Stimulated activated CD4-positive, alpha-beta T cell treated with anti-CD3 and anti-CD28 coated beads, Interleukin-1b, Interleukin-23, amount 100 ng/mL, for 1 hour (primary cell): ENCODE measurements at places on chromosomes 3 and 15.

DNA sequence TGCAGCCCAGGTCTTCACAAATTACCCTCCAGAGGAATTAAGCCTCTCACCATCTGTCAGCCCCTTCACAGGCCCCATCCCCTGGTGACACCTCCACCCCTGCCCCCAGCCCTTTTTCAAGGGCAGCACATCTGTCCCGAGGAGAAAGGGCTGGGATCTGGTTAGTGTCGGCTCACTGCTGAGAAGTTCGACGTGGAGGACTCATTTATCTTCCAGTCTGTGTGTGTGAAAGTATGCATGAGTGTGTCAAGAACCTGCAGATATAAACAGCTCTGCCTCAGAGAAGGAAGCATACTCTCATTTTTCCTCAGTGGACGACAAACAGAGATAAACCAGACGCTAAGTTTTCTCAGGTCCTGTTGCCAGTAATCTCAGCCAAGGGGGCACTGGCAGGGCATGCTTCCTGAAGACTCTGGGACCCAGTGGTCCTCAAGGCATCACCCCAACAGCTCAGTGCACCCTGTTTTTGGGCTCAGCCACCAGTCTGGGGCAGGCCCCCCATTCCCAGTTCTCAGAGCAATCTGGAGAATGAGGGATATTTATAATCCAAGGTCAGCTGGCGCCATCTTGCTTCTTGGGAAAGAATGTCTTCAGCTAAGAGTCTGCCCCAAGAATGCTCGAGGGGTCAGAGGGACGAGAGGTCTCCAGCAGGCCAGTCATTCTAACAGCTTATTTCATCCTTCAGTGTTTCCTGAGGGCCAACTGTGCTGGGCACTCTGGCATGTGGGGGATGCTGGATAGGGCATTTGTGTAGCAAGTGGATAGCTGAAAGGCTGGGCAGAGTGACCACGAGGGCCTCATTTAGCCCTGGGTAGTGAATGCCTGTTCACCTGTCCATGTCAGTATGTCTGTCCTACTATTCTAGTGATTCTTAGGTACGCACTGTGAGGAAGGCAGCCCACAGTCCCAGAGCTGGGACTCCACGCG is 73.6 kb downstream of the ADCY5 start:
- no peak for DNase-seq

- DNase-seq = no peak
Measured at GRCh38 chr3:191492601-191493000, 31.6 kb downstream of the PYDC2 start.

DNA sequence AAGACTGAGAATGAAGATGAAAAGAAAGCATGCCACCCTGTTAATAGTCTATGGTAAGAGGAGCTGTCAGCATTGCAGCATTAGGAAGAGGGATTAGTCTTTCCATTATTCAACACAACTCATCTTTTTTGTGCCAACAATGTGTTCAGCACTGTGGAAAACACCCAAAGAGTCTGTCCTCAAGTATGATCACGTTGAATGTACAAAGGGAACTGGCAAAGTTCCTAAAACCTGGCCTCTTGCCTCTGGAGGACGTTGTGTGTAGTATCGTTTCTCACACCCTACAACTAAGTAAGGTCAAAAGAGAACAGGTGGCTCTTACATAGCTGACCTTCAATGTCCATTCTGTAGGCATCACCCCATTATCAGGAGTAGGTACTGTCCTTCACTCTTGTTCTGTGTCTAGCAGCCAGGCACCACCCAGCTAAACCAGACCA is 147.9 kb upstream of the THBS1 start:
- no peak for DNase-seq

GRCh38 chr3:56347219-56347871 is 120.9 kb downstream of the ERC2 start:
- no peak for DNase-seq

DNA sequence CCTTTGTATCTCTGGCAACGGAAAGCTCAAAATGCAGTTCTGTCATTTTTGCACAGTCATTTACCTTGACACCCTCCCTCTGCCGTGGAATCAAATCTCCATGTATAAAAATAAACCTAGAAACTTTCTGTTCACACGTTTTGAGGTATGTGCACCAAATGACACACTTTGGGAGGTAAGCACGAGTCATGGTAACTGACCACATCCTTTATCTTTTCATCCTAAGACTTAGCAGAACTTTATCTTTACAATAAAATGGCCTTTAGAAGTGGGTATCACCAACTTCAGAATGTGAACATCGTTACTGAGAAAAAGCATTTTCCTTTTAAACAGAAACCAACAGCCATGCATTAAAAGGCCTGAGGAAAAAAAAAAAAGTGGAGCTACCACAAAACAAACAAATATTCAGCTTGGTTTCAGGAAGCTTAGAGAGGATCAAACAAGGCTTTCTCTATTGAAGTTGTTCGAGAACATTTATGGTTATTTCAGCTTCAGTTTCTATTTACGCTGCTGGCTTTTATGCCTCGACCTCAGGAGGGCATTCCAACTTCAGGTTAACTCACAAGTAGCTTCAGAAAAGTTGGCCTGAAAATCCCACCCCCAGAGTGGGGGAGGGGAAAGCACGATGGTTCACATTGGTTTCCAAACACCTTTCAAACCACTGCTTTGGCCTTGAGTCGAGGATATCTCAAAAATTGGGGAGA is 171.1 kb upstream of the ICE2 start:
- no peak for DNase-seq

DNA sequence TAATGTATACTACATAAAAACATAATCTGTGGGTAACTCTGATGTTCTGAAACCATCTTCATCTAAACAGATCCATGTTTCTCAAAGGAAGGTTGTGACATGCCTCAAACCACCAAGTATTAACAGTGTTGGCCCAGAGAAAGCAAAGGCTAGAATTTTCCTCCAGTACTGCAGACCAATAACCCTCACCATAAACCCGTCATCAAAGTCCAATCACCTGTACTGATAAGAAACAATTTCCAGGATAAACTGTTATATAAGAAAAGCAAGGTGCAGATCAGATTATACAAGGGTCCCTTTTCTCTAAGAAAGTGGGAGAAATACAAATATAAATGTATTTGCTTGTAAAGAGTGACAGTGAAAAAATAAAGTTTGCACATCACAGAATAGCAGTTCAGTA is 32.3 kb downstream of the TBC1D2B start:
- DNase-seq = no peak
